ENCODE measurements at places on chromosomes 1 and 21.
A peak's percentile ranks its signal among the peaks of the same experiment; 100 is the strongest.

GRCh38 chr1:182974506-182975191, 21.7 kb upstream of the SHCBP1L start:
- no peak for DNase-seq

DNA sequence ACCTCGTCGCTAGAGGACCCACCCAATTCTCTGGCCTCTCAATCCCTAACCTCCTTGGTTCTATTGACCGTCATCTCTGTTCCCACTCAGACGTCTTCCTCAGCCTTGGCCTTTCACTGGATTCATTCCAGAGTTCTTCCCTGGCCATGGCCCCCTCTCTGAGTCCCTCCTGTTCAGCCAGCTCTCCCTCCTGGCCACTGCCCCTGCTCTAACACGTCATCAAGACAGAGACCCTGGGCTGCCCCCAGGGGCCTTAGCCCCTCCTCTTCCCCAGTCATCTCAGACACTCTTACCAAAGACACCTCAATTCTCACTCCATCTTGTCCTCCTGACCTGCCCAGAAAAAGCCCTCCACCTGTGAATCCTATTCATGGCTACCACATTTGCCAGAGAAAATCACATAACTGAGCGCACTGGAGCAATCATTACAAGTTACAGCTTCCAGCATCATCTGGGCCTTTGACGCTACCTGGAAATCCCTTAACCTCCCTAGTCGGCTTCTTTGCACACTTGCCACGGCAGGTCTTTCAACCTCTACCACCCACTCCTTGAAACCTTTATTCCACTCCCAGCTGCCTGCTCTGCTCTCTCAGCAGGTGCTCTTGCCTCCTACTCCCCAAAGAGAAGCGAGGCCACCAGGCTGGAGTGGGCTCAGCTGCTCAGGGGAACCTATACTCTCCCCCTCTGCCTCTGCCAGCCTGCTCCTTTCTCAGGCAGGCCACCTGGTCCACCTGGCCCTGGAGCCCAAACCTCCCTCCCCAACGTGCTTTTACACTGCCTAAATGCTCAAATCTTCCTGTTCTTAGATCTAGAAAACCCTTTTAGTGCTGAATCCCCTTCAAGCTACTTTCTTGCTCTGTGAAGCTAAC, 14.0 kb downstream of the DCST2 start:
- DNase-seq = no peak

DNA sequence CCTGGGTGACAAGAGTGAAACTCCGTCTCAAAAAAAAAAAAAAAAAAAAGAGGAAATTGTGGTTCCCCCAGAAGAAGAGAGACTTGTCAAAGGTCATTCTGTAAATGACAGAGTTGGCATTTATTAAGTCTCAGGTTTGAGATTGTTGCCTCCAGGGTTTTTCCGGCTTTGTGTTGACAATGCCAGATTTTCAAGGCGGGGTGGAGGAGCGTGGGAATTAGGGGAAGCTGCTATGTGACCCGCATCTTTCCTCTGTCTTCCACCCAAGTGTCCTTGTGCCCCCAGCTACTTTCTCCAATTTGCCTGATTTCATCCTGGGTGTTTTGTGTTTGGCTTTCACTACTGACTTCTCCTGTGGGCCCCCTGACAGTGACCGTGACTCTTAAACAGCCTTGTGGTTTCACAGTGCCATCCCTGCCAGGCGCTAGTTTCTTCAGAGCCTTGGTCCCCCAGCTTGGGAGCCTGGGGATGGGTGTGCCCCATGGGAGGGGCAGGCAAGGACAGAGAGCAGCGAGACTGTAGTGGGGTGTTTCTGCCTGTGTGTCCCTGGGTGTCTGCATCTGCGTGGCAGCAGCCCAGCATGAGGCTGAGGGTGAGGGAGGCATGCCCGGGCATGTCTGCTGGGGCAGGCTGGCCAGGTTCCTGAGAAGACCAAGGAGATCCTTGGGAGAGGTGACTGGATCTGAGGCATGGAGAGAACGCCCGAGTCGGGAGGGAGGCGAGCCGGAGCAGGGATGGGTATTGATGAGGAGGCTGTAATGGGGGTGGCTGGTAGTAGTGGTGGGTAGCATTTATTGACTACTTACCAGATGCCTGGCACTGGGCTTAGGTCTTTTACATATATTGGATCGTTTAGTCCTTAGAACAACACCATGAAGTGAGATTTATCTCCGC, 46.3 kb downstream of the IER5 start:
- no peak for DNase-seq

- peak; percentile 70 for DNase-seq
Measured at GRCh38 chr1:58162952-58163550, 383.5 kb downstream of the OMA1 start.

- DNase-seq = peak; percentile 89
Measured at GRCh38 chr1:22318279-22318981, 133.2 kb upstream of the ZBTB40 start.

DNA sequence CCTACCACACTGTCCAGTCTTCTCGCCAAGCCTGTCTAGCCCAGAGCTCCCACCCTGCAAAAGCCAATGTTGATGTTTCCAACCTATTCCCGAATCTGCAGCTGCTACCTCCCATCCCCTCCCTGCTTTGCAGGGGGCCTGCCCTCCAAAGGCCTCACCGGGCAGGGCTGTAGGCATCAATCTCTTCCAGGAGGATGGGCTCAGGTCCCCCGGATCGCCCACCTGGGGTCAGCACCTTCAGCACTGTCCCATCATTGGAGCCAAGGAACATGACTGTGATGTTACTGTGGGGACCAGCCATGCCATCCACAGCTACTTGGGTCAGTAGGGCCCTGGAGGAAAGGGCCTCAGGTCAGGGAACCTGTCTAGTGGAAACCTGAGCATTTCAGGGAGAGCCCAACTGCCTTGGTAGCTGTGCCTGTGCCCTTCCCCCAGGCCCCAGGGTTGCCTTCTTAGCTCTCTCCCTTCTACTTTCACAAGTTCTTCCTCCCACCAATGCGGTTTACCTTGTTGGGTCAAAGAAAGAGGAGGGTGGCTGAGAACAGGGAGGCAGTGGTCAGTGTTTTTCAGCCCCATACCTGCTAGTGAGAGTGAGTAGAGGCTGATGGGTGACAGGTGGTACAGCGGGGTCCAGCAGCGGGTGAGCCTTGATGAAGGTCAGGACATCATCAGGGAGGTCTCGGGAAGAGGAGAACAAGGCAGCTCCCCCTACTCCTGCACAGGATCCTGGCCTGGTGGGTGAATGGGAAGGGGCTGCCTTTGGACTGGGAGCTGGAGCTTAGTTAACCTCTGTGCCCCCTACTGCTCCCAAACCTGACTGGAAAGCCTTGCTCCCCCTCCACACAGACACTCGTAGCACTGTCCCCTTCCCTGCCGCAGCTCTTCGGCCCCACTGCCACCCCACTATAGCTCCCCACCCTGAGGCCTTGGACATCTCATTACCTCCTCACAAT, 10.7 kb downstream of the SEMA6C start:
- no peak for DNase-seq

Data from retina (tissue), 1 donor.